ENCODE measurements at places on chromosomes 7 and 10. TPM values are rescaled to one million over a fixed set of nuclear protein-coding genes. Genes with fewer than 3 reads are reported as not detected.

TEX36 gene
- total RNA-seq = not detected

CFAP69 gene
- 2.5 TPM for total RNA-seq

NAT16 gene
- 0.10 TPM for total RNA-seq

SPOCK2 gene
- 0.31 TPM for total RNA-seq

CHN2 gene
- not detected for total RNA-seq

NODAL gene
- not detected for total RNA-seq

VSIR gene
- 34.4 TPM for total RNA-seq

ACTA2 gene
- total RNA-seq = 17.4 TPM

TAS2R4 gene
- total RNA-seq = 0.15 TPM

ZNF503 gene
- total RNA-seq = 13.0 TPM

TRIM50 gene
- total RNA-seq = not detected

ARF5 gene
- total RNA-seq = 161 TPM
